ENCODE measurements at places on chromosomes 4 and X.

- no peak for DNase-seq
Measured at GRCh38 chr4:123698556-123698955, 302.0 kb downstream of the SPRY1 start.

- DNase-seq, result no peak
Measured at GRCh38 chrX:15947648-15948317, 93.2 kb upstream of the AP1S2 start.

DNA sequence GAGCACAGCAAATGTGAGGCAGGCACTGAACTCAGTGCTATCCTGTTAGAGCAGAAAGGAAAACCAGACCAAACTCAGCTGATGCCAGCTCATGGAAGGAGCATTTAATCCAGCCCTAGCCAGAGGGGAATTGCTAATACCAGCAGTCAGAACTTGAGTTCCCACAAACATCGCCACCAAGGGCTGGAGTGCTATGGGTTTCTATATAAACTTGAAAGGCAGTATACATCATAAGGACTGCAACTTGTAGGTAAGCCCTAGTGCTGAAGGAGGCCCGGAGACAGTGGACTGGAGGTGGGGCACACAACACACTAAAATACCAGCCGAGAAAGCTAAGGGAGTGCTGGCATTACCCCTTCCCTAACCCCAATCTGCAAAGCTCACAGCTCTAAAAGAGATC is 440.2 kb downstream of the PRR32 start:
- no peak for DNase-seq

- DNase-seq, result no peak
Measured at GRCh38 chr4:171031338-171031737, 781.9 kb upstream of the GALNTL6 start.

DNA sequence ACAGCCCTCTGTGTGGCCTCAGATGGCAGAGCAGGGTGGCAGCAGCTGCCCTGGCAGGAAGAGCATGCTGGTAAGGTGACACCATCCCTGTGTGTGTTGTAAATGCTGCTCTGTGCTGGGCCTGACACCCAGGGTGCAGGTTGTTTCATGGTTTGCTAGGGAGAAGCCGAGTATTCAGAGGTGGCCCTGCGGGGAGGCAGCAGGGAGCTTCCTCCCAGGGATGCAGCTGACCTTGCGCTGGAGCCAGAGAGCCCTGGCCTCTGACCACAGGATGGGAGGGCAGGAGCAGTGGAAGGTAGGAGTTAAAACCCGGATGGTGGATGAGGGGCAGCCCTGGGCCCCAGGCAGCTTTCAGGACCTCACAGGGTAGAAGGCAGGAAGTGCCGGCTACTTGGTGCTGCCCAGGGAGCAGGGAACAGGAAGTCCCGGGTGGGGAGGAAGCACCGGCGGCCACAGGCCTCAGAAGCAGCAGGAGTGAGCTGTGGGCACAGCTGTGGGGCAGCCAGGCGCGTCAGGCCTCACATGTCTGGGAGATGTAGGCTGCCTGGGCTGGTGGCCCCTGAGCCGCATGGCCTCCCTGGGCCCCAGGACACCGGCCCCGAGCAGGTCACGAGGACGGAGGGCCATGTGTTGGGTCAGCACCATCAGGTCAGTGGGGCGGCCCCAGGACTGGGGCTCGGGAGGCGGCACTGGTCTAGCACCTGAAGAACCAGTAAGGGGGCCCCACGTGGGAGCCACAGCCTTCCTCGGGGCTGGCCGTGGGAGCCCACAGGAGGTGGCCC is 19.1 kb downstream of the SH3BP2 start:
- DNase-seq, result peak; percentile 75

- no peak for DNase-seq
Measured at GRCh38 chr4:7778510-7779431, 160.9 kb downstream of the AFAP1 start.

GRCh38 chr4:3341760-3342159 is 48.9 kb downstream of the RGS12 start:
- DNase-seq, result no peak

Measured in adrenal gland (tissue), 19 donors.